ENCODE measurements at places on chromosomes 2 and 18. TPM values are rescaled to one million over a fixed set of nuclear protein-coding genes. Genes with fewer than 3 reads are reported as not detected.

TMEM37 gene
- total RNA-seq, result 13.6 TPM

SP110 gene
- total RNA-seq, result 28.8 TPM

TMEM247 gene
- total RNA-seq, result not detected

SERTAD2 gene
- 42.2 TPM for total RNA-seq

FAM237A gene
- total RNA-seq, result not detected

DNA sequence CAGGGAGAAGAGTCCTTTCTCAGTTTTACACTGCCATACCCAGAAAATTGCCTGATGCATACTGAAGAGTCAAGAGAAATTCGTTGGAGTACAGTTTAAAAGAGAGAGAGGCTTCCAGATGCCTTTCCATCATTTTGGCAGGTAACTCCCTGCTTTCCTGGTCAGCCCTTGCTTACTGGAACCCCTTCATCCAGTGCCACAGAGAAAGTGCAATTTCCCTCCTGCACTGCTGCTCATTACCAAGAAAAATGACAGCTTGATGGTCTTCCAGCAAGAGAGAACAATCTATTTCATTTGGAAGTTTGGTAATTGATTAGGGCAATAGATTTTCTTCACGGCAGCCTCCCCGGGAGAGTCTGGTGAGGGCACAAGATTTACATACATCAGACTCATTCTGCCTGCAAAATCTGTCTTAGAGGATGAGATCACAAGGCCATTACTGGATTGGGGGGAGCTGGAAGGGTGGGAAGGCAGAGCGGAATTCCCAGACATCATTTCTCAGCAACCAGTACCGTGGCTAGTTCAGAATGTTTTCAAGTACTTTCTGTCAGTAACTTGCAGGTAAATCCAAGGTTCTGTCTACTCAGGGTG is 102.8 kb upstream of the SLC14A2 start:
- no peak for DNase-seq

DNA sequence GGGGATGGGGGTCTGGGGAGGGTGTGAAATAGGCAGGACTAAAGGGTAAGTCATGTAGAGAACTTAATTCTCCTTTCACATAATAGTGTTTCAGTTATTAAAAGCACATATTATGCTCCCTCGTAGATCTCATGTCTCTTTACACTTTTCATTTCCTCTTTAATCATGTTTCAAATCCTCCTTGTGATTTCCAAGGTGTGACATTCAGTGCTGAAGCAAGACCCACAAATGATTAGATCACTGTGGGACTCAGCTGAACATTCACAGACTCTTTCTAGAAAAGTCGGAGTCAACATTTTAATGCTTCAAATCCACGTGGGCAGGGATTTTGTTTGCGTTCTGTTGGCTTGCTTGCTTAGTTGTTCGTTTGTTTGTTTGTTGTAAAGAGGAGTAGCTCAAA is 34.7 kb upstream of the CALCRL start:
- no peak for DNase-seq

DNA sequence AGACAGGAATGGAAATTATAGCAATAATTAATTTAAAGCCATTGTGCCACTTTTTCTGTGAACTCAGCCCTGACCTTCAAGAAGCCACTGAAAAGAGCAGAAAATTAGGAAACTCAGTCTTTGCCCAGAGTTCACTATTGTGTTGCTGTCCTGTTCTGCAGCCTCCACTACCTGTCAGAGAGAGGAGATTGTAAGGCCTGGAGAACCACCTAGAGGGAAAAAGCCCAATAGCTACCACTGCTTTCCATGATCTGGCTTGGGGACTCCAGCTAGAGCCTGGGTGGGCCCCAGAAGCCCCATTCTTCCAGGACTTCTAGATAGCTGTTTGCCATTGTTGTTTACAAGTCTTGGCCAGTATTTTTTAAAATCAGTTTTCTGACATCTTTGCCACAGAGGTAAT is 176.1 kb upstream of the KLF7 start:
- DNase-seq, result no peak

GRCh38 chr2:79640001-79640400 is 127.2 kb downstream of the CTNNA2 start:
- no peak for DNase-seq

DNA sequence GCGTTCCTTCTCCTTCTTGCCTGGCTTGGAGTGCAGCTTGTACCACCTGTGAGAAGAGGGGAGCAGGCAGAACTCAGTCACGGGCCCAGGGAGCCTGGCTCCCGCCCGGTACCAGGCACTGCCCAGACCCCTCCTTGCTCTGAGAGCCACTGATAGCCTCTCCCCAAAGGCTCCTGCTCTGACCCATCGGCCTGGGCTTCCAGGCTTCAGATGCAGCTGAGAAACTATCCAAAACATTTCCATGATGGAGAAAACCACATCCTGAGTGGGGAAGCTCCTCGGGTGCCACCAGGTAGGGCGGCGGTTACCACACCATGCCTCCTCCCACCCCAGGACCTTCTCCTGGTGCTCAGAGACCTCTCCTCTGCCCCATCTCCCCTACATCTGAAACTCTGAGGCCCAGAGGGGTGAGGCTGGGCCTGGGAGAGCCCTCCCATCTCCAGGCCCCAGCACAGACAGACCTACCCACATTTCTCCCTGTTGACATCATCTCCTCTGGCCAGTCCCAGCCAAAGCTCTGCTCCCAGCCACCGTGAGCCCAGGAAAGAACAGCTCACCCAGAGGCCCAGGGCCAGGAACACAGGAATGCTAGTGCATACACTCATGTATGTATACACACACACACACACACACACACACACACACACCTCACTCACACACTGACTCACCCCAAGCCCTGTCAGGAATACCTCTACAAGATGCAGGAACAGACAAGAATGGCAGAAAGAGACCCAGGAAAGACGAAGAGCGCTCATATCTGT is 17.9 kb upstream of the SFXN5 start:
- DNase-seq, result peak; percentile 69

Measured in mesothelial cell of epicardium (in vitro differentiated cells).